Stimulated activated CD8-positive, alpha-beta memory T cell treated with anti-CD3 and anti-CD28 coated beads, Interleukin-2, amount 100 ng/mL, for 1 hour (primary cell): ENCODE measurements at places on chromosomes 7 and 10.

DNA sequence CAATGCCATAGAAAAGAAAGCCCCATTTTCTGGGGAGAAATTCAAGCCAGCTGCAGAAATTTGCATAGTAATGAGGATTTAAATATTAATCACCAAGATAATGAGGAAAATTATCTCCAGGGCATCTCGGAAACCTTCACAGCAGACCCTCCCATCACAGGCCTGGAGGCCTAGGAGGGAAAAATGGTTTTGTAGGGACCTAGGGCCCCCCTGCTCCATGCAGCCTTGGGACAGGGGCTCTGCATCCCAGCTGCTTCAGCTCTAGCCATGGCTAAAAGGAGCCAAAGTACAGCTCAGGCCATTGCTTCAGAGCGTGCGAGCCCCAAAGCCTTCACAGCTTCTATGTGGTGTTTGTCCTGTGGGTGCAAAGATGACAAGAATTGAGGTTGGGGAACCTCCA lies 46.6 kb upstream of the VOPP1 start:
- no peak for DNase-seq

DNA sequence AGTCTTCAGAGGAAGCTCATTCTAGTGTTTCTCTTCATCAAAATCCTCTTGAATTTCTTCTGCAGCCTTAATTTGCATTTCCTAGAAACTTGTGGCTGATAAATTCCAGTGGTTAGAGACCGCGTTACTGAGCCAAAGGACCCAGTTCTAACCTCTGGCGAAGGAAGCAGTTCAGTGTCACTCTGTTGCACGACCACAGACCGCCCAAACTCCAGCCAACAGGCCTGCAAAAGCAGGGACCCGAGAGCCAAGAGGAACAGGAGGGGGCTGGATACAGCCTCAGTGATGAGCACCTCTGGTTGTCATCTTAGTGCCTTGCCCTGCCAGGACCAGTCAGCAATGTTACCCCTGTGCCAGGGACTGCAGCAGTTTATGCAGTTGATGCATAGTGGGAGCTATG lies 70.0 kb downstream of the AFAP1L2 start:
- DNase-seq: no peak

GRCh38 chr10:32995066-32995622 lies 37.1 kb upstream of the ITGB1 start:
- DNase-seq: no peak

- DNase-seq: no peak
Observed at GRCh38 chr7:64102656-64103400, 57.6 kb downstream of the ZNF727 start.

DNA sequence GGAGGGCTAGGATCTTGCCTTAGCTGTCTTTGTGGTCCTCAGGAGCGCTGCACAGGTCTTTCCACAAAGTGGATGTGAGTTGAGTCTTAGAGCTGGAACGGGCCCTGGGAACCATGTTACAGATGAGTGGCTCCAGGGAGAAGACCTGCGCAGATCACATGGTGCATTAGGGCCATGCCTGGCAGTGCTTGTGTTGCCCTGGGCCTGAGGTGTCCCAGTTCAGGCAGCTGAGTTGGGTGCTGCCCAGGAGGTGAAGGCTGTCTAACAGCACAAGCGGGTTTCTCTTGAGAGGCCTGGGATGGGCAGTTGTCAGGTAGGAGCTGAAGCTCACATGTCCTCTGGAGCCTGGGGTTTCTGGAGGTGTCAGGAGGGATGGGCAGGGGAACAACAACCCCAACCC lies 33.7 kb upstream of the ANKRD2 start:
- DNase-seq: no peak

- DNase-seq: no peak
Observed at GRCh38 chr10:124595143-124595883, 133.7 kb downstream of the LHPP start.

DNA sequence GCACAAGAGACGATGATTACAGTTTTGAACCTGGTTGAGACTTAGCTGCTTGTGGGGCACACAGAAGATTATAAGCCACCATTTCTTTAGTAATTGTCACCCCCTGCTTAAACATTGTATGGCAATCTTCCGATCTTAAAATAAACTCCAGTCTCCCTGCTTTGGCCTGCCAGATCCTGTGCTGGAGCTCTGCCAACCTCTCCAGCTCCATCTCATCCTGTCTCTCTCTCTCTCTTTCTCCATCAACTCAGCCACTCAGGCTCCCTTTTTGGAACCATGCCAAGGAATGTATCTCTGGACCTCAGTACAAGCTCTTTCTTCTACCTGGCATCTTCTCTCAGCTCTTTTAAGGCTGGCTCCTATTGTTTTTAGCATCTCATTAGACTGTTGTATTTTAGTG lies 1053.2 kb downstream of the REEP3 start:
- DNase-seq: no peak

- no peak for DNase-seq
Observed at GRCh38 chr10:131559450-131559911, 248.0 kb upstream of the TCERG1L start.

GRCh38 chr10:712575-712974 lies 23.1 kb upstream of the DIP2C start:
- no peak for DNase-seq

GRCh38 chr10:132113766-132114365 lies 48.1 kb downstream of the JAKMIP3 start:
- DNase-seq: no peak

GRCh38 chr10:114257498-114257897 lies 18.4 kb downstream of the VWA2 start:
- no peak for DNase-seq

- no peak for DNase-seq
Observed at GRCh38 chr10:9707216-9707615, 1310.5 kb upstream of the CELF2 start.
